Fibroblast of gingiva (primary cell): ENCODE measurements at places on chromosomes 6 and 20.

GRCh38 chr6:19463925-19464324 lies 373.2 kb upstream of the ID4 start:
- DNase-seq = no peak

DNA sequence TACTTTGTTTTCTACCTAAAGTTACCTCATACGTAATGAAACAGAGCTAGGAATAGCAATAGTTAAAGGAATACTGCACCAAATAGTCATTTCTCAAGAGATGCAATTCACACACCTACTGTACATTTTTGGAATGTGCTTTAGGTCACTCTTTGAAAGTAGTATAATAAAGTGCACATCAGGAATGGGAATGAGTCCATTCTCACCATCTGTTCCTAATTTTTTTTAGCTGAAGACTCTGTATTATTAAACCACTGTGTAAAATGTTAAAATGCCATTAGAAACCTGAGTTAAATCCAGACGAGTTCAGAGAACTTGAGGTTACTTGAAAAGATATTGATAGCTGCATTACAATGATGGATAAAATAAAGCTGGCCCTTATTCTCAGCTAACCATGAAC lies 51.9 kb upstream of the EPHA7 start:
- DNase-seq = no peak

DNA sequence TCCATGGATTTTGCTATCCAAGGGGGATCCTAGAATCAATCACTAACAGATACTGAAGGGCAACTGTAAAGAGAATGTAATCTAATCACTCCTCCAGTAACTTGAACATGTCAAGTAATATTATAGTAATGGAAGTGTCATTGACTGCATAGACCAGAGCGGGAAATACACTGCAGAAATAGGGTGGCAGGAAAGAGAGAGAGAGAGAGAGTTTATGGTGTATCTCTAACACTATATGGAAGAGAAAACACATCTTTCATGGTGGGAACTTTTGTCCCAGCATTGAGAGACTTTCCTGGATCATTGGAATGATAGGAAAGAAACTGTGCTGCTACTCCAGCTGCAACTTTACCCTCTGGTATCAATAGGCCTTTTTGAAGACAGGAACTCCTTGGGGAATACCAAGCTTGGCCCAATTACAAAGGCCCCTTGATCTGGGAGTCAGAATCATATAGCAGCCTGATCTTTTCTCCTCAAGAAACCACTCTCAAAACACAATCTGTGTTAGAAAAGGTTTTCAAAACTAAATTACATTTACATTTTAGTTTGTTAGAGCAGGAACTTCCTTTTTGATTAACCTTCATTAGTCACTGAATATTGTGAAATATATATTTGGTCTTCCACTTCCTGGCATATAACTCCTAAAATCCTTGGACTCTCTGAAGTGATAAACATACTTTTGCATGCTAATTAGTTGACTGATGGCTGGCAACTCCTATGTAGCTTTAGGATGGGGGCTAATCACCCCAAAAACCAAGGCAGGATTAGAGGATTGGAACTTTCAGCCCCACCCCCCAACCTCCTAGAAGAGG lies 29.5 kb upstream of the RNGTT start:
- DNase-seq = no peak

DNA sequence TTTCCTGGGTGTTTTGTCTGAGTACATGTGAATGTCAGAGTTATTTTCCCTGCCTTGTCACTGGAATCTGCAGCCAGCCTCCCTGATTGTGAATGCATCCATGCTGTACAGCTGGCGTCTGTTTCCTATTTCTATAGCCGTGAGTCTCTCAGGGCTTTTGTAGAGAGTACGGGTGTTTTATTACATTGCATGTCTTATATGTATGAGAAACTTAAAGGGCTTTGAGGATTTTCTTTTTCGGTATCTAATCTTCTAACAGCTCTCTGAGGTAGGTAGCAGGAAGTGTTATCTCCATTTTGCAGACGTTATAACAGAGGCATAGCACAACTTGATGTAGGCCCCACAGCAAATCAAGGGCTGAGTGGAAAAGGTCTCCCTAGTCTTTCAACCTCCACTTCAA lies 272.9 kb downstream of the PRL start:
- no peak for DNase-seq

GRCh38 chr20:44714701-44715498 lies at the start of gene CCN5:
TSS of gene CCN5 (plus strand) at chr20:44715369. CDS start at chr20:44715391, 22 bp downstream.
- peak; percentile 79 for DNase-seq
